ENCODE measurements at places on chromosomes 7 and 10.

DNA sequence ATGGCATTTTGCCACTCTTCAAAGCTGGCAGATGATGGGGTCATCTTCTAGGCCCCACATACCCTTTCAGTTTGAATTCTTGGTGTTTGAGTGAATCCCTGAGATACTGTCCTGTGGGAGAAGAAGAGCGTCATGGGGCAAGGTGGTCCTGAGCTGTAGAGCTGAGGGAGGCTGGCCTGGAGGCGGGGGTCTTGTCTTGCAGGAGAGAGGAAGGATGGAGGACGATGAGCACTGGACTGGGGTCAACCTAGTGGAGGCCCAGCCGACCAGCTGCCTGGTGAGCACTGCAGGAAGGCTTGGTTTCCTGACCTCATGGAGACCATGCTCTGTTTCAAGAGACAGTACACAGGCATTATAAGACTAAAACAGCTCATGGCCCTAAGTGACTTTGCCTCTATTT is 114.6 kb downstream of the TACC2 start:
- no peak for DNase-seq

DNA sequence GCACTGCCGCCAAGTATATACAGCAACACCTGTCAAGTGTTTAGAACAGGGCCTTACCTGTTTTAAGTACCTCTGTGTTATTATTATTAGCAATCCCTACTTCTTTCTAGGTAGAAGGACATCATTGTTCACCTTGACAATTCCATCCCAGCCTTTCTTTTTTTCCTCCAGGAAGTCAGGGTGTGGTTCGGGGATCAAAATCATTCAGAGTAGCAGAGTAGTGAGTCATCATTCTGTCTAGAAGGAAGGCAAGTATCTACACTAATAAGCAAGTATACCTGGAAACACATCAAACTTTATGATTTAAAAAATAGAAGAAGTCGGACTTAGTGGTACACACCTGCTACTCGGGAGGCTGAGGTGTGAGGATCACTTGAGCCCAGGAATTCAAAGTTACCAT is 25.5 kb upstream of the CAPZA2 start:
- no peak for DNase-seq

DNA sequence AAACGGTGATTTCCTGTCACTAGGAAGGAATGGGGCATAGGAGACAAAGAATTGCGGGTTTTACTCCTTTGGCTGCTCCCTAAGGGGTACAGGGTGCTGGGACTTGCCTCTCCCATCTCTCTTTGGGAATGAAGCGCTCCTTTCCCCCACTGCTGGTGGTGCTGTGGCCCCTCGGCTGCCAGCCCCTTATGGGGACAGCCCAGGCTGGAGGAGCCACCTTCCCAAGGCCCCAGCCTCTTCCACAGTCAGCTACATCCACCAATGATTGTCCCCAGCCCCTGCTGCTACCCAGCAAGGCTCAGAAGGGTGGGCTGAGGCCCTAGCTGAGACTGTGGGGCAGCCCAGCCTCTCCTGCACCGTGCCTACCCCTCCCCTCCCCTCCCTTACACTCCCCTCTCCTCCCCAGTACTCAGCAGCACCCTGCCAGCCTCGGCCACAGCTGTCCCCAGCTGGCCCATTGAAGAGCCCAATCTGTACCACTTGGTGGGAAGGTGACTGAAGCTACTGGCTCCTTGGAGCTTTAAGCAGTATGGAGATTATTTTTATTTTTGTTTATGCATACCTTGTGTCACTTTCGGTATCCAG is 19.0 kb downstream of the PRKAG2 start:
- DNase-seq = no peak

- no peak for DNase-seq
These were observed 255.1 kb upstream of the MKLN1 start for GRCh38 chr7:131072505-131073091.

DNA sequence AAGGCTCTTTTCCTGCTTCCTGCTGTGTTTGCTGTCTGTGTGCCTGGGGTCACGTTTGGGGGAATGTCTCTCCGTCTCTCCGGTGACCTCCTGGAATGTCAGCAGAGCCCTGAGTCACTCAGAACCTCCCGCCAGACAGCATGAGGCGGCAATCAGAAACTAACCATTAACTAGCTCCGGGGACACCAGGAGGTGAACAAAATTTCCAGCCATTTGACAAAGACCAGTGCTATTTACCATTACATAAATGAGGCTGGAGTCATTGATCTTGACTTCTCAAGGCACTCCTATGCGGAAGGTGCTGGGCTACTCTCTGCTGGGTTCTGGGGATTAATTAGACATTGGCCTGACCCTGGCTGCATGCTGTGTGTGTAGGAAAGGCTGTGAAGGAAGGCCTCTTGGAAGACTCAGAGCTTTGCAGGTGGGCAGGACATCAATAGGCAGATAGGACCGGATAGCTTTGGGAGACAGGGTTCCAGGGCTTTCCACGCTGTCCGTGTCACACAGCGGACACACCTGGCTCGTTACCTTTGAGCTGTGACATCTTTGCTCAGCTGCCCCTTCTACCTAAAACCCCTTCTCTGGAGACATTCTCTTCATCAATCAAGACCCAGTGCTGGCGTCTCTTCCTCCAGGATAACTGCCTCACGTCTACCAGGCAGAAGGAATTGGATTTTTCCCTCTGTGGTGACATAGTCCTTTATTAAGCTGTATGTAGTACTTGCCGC is 77.0 kb downstream of the PFKFB3 start:
- no peak for DNase-seq

GRCh38 chr10:47238331-47239095 is 61.5 kb upstream of the GDF10 start:
- DNase-seq = no peak

GRCh38 chr7:149325248-149325647 is 63.3 kb downstream of the ZNF783 start:
- no peak for DNase-seq

DNA sequence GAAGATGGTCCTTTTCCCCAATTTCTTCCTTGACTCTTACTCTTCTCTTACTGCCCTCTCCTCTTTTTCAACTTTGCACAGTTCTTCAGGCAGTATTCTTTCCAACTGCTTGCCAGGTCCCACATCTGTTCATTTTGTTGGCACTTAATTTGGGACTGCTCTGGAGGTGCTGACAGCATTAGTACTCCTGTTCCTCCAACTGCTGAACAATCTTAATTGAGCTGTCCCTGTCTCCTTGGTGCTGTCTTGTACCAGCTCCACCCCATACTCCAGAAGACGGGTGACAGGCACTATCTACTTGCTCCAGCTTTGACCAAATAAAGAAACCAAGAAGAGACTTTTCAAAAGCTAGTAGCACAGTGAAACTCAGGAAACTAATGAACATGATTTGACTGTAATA is 160.0 kb downstream of the PDE1C start:
- DNase-seq = no peak

DNA sequence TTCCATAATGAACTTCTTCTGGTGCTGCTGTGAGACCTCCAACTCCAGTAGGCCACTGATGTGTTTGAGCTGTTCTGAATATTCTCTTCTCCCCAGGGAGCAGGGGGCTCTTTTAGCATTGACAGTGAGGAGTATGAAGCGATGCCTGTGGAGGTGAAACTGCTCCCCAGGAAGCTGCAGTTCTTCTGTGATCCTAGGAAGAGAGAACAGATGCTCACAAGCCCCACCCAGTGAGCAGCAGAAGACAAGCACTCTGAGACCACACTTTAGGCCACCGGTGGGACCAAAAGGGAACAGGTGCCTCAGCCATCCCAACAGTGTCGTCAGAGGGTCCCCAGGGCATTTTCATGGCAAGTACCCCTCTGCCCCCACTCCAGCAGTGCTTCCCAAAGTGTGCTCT is 49.3 kb downstream of the DENND11 start:
- no peak for DNase-seq

- DNase-seq = no peak
These were observed 41.6 kb downstream of the TCERG1L start for GRCh38 chr10:131269776-131270460.

DNA sequence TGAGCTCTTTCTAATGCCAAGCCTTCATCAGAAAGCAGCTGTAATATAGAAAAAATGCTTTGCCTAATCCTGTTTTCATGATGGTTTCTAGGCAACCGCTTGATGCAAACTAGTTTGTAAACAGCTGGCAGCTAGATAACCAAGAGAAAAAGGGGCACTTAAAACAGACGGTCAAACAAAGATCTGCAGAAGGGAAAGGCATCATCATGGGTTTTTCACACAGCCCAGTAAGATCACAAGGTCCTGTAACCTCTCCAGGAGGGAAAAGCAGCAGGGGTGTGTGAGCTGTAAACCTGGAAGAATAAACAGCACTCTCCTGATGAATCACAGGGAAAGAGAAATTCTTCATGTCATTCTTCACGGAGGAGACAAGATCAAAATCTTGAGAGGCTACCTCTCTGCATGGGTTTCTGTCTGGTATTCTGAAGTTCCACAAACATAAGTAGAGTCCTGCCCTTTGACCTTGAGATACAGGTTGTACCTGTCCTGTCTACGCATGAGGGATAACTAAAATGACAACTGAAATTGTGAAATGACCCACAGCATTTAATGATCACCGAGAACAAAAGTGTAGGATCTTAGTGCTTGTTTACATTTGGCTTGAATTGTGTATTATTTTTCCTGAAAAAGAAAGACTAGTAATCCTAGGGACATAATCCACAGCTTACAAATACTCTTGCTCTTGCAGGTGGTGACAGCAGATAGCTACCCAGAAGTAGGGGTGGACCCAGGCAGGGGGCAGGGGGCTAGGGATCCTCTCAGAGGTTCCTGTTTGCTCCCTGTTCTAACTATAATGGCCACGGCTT is 48.0 kb downstream of the CREB3L2 start:
- DNase-seq = no peak

GRCh38 chr10:76902949-76903348 is 734.7 kb downstream of the KCNMA1 start:
- DNase-seq = peak; percentile 3

DNA sequence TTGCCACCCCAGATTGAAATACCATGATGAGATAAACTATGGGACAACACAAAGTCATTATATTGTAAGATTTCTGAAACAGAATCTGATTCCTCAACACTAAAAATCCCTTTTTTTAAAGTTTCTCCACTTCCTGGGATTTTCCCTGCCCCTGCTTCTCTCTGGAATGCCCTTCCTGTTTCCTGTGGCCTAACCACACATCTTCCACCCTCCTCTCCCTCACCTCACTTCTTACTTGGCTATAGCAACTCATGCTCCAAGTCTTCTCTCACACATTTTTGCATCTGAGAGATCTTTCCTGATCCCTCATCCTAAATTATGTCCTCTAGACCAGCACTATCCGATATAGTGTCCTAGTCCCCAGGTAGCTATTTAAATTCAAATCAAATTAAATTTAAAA is 4.1 kb upstream of the RELN start:
- DNase-seq = no peak

DNA sequence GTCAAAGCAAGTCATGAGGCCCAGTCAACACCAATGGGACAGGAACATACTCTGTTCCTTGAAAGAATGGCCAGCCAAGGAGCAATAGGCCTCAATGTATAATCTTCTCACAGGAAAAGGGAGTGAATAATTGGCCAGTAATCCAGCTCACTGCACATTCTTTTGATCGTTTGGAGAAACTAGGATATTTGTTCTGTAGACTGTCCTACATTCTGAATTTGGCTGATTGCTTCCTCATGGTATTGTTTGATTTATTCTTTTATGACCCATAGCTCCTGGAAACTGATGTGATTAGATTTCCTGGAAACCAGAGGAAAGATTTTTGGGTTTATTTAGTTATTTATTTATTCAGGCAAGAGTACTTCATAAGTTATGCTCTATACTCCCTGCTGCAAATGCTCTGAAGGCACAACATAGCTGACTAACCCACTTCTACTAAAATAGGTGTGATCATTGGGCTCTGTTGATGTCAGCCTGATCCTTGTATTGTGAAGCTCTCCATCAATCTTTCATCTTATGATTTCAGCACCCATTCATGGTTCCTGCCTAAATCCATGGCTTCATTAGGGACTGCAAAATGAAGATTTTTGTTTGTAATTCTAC is 745.2 kb downstream of the SUGCT start:
- no peak for DNase-seq

- no peak for DNase-seq
These were observed 21.4 kb downstream of the WDR86 start for GRCh38 chr7:151388430-151388829.

DNA sequence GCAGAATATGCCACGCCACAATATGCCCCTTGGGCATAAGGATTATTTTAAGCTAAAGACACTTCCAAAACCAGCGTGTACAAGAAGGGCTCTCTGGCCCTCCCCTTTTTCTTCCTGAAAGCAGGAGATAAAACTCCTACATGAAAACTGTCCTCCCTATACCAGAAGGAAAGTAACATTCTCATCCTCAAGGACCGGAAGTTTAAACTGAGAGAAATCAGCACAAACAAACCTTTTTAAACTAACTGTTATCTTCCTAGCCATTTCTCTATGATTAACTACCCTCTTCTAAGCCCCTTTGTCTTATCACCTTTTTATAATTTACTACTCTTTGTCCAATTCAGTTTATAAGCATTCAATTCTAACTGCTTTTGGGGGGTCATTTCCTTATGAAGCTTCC is 16.4 kb upstream of the RAPGEF5 start:
- DNase-seq = no peak

DNA sequence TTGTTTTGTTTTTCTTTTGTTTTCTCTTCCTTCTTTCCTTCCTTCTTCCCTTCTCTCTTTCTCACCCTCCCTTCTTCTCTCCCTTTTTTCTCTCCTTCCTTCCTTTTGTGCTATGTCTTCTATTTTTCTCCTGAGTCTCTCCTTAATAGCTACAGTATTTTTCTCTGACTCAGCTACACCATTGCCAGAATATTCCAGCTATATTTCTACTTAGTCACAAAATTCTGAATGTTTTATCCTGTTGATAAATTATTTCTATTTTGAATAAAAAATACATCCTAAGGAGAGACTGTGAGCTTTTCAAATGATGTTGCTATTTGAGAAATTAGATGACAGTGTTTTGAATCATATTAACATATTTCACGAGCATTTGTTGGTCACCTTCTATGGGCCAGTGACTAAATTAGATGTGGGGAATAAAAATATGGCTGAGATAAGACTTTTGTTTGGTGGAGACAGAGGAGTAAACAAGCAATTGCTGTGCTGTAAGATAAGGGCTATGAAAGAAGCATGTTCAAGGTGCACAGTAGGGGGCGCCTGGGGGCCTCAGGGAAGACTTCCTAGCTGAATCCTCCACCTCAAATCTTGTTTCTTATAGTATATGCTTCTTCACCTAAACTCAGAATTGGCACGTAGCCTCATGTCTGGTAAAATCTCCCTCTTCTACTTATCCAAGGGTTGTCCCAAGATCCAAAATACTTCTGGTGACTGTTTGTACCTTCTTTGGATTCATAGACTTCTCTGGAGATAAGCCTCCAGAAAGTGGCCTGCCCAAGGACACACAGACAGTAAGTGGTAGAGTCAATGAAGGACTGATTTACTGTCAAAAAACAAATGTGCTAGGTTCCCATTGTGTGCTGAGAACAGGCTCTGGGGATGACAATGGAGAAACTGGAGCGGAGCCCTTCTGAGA is 115.5 kb upstream of the CREB5 start:
- peak; percentile 64 for DNase-seq

- no peak for DNase-seq
These were observed 43.5 kb downstream of the STRA8 start for GRCh38 chr7:135277161-135277560.

All from activated T-cell treated with anti-CD3 and anti-CD28 coated beads, Interleukin-2, amount 50 U/mL, for 72 hours (primary cell).